ENCODE measurements at places on chromosomes 13 and 19. TPM values are rescaled to one million over a fixed set of nuclear protein-coding genes. Genes with fewer than 3 reads are reported as not detected.

GRCh38 chr13:102399791-102400674 lies 1.8 kb downstream of the FGF14 start:
- H3K4me1 ChIP-seq = peaks cover 31% of the 10 kb centered on the region
- DNase-seq = no peak
- no peaks in the 10 kb centered on the region for H3K36me3 ChIP-seq
- H3K27ac ChIP-seq = no peak overlapping the region

LRRC25 gene
- total RNA-seq = 0.16 TPM

DNA sequence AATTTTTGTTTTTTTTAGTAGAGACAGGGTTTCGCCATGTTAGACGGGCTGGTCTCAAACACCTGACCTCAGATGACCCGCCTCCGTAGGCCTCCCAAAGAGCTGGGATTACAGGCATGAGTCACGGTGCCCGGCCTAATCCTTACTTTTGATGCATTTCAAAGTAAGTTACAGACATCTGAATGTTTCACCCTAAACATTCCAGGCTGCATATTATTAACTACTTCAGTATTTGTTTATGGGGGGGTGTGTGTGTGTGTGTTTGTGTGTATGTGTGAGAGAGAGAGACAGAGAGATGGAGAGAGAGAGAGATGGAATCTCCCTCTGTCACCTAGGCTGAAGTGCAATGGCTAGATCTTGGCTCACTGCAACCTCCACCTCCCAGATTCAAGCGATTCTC lies 13.1 kb downstream of the SULT2B1 start:
- no peak overlapping the region for H3K4me3 ChIP-seq
- H3K36me3 ChIP-seq = no peaks in the 10 kb centered on the region
- no peaks in the 10 kb centered on the region for H3K27me3 ChIP-seq

DNA sequence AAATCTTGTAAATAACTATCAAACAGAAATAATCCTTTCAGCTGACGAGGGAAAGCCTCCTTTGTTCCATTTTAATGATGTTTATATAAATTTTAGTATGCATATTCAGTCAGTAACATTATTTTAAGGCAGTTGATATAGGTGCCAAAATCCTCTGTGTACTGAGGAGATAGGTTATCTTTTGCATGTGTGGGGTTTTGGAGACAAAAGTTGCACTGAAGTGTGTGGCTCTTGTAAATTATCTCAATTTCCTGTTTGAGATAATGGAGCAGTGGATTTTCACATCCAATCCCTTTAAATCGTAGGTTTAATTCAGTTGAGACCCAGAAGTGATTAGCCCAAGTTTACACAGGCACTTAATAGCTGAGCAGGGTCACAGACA lies 106.6 kb downstream of the RGCC start:
- no peaks in the 10 kb centered on the region for H3K27me3 ChIP-seq
- H3K27ac ChIP-seq = no peak overlapping the region
- DNase-seq = no peak
- no peaks in the 10 kb centered on the region for H3K36me3 ChIP-seq

DNA sequence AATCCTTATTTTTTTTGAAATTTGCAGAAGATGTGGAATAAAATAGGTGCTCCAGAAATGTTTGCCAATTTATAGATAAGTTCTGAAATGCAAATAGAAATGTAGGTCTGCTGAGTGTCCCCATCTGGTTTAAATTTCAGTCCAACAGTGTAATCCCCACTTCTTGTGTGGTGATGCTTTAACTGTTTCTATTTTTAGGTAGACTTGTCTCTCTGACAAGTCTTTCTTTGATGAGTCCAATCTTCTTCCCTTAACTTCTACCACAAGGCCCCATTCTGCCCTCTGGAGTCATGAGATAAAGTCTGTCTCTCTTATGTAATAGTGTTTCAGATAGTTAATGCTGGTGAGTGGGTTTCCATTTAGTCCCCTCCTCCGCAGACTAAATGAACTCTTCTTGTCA lies 390.4 kb downstream of the RFC3 start:
- H3K4me3 ChIP-seq = no peak overlapping the region
- DNase-seq = no peak
- no peaks in the 10 kb centered on the region for H3K27me3 ChIP-seq

- H3K4me3 ChIP-seq = no peak overlapping the region
- no peaks in the 10 kb centered on the region for H3K27me3 ChIP-seq
- H3K27ac ChIP-seq = no peak overlapping the region
- H3K36me3 ChIP-seq = peaks cover 2% of the 10 kb centered on the region
- peaks cover 74% of the 10 kb centered on the region for H3K4me1 ChIP-seq
These were observed 10.4 kb upstream of the DOCK9 start for GRCh38 chr13:98988277-98988676.

SIGLEC9 gene
- 2.4 TPM for total RNA-seq

All from naive thymus-derived CD8-positive, alpha-beta T cell (primary cell).